Astrocyte of the cerebellum (primary cell): ENCODE measurements at places on chromosomes 3 and 15.
A peak's percentile ranks its signal among the peaks of the same experiment; 100 is the strongest.

DNA sequence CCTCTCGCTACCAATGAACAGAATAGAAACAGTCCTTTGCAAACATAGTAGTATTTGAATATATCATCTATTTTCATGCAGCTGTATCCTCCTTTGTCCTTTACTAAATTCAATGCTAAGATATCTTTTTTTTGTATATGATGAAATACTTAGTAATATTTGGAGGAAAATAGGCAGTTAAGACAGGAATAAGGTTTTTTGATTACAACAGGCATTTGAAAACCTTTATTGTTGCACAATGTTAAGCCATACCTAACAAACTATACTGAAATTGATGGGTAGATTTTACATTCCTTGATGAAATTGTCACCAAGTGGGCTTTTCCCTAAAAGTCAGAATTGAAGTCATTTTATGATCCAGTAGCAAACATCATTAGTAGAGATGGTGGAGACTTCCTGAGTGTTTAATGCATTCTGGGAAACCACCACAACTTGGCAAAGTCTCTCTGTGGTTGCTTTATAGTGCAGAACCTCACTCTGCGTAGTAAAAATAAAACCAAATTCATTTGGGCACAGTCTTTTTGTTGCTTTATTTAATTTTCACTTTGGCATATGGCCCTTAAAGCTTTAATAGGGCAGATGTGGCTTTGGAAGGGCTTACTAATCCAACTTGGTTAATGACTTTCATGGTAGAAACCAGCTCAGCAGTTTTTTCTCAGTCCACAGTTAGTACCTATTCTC lies 216.0 kb downstream of the DIPK2A start:
- peak; percentile 94 for DNase-seq

DNA sequence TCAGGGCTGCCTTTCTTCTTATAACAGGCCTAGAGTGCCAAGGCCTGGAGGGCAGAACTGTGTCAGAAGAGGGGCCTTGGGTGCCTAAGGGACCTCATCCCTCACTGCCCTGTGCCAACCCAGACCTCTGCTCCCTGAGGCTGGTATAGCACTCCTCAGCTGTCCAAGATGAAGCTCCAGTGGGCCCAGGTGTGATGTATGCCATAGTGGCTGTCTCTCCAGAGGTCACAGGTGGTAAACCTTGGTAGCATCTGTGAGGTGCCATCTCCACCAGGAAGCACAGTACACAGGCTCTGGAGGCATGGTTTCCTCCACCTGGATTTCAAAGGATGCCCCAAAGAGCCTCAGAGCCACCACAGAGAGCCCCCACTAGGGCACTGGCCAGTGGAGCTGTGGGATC lies 12.3 kb upstream of the KLHL40 start:
- no peak for DNase-seq

GRCh38 chr3:16337856-16338540 lies 73.0 kb downstream of the OXNAD1 start:
- DNase-seq: no peak

- no peak for DNase-seq
Measured at GRCh38 chr3:56864918-56865524, 63.3 kb upstream of the ARHGEF3 start.

- DNase-seq: no peak
Measured at GRCh38 chr3:71562938-71563337, 20.6 kb downstream of the FOXP1 start.

DNA sequence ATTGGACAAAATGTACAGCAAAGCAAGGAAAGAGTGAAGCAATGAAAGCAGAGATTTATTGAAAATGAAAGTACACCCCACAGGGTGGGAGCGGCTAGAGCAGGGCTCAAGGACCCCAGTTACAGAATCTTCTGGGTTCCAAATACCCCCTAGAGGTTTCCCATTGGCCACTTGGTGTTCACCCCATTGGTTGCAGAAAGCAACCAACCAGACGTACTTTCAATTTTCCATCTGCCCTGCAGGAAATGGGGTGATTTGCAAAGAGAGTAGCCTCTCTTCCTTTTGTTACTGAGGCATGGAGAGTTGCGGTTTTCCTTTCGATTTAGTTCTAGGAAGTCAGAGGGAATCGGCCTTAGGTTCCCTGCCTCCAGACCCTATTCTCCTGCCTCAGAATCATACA lies 2.4 kb downstream of the PML start:
- no peak for DNase-seq

GRCh38 chr15:51768018-51768417 lies 16.6 kb downstream of the TMOD2 start:
- no peak for DNase-seq

GRCh38 chr3:46299608-46300460 lies 54.1 kb upstream of the CCR2 start:
- no peak for DNase-seq

DNA sequence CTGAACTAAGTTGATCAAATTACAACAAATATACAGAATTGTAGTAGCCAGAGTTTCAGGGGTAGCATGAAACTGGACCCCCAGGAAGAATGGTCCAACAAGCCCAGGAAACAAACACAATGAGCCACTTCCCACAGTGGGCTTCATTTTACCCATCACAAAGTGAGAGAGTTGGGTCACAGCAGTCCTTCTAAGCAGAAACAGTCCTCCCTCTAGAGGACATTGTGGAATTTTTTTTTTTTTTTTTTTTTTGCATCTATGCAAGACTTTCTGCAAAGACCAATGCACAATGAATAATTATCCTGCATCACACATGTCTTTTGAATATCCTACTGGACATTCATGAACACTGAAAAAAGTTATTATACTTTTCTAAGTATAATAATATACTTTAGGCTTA lies 73.8 kb upstream of the ATP13A5 start:
- DNase-seq: no peak

GRCh38 chr3:29914861-29915524 lies 634.1 kb downstream of the RBMS3 start:
- peak; percentile 32 for DNase-seq

- DNase-seq: no peak
Measured at GRCh38 chr3:140148824-140149390, 213.9 kb downstream of the CLSTN2 start.

GRCh38 chr3:9397332-9397905 lies at the start of gene SETD5:
SETD5 (plus strand) TSS chr3:9397615; CDS start chr3:9428939, 31,324 bp downstream.
- peak; percentile 89 for DNase-seq

- DNase-seq: peak; percentile 9
Measured at GRCh38 chr3:148466143-148466542, 231.6 kb upstream of the AGTR1 start.

DNA sequence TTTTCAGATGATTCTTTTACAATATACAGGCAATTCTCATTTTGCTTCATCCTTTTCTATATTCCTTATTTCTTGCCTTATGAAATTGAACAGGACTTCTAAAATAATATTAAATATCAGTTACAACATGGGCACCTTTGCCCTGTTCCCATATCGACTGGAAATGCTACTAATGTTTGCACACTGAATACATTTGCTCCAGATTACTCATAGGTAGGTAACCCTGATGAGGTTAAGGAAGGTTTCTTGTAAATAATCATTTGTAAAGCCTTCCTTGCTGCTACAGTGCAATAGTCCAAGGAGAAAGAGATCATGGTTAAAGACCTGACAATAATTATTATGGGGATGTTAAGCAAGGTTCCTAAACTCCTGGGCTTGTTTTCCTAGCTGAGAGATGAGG lies 175.5 kb downstream of the ADAMTS17 start:
- no peak for DNase-seq

DNA sequence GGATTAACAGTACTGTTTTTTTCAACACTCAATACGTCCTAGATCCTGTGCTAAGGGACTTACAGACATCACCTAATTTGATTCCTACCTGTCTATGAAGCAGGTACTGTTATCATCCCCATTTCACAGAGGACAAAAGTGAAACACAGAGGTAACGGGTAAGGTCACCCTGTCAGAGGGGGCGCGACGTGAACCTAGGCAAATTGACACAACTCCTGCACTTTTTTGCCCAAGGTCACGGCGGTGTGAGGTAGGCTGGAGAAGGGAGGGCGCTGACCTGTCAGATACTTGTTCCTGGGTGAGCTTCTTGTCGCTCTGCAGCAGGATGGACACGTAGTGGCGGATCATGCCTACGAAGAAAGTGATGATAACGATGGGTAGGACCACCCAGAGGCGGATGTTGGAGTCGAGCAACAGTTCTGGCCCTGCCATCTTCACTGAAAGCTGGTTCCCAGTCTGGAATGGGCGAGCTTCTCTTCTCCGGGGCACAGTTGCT lies 363 bp downstream of the EMC3 start:
- DNase-seq: no peak

GRCh38 chr3:12301513-12301912 lies 12.6 kb downstream of the PPARG start:
- DNase-seq: no peak

DNA sequence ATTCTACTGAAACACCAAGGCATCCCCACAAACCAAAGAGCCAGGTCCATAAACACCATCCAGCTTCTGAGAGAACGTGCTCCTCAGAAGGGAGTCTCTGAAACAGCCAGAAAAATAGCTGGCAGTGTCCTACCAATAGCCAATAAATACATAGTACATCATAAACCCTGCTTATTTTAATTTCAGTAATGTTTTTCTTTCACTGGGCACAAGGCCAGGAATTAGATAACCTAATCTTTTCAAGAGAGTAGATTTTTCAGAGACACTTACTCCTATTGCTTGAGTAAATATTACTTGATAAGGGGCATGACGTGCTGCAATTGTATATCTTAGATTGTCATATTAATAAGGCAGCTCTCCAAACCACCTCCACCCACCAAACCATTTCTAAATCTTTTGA lies 22.7 kb downstream of the GADL1 start:
- no peak for DNase-seq

GRCh38 chr15:80780416-80781221 lies 1.4 kb downstream of the CEMIP start:
- no peak for DNase-seq

DNA sequence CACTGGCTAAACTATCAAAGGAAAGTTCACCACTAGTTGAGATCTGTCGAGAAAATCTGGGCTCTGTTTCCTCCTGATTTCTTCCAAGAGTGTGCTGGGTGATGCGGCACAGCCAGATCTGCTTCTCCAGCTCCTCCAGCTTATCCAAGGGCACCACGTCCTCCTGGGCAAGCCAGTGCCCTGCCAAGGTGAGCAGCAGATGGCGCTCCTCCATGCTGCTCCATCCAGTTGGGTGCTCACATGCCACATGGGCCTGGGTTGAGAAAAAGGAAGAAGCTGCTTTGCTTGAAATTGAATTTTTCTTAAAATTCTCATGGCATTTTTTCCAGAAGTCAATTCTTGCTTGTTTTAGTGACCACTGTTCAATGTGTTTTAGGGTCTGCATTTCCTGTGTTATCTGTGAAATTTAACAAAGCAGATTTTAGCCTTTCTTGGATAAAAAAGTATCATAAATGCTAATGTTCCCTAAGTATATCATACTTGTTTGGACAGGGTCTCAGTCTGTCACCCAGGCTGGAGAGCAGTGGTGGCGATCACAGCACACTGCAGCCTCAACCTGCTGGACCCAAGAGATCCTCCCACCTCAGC lies 47.3 kb downstream of the EIF3J start:
- DNase-seq: no peak

- DNase-seq: no peak
Measured at GRCh38 chr15:100311833-100312476, 29.8 kb downstream of the ADAMTS17 start.

GRCh38 chr15:78327466-78327865 lies 12.7 kb upstream of the CRABP1 start:
- no peak for DNase-seq

DNA sequence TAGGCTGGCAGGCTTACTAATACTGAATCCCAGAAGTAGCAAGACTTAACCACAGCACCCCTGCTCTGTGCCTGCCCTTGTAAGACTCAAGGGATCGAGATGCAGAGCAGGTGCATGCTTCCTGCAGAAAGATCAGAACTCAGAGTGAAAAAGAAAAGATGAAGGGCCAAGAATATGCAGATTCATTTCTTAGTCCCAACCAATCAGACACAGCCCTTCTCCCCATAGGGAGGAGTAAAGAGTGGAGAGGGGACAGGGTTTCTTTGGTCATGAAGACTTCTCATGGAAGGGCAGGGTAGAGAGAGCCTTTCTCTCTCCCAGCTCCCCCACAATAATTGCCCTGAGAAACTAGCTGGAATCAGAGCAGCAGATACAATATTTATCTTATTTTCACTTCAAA lies 105.6 kb upstream of the MB21D2 start:
- DNase-seq: no peak

DNA sequence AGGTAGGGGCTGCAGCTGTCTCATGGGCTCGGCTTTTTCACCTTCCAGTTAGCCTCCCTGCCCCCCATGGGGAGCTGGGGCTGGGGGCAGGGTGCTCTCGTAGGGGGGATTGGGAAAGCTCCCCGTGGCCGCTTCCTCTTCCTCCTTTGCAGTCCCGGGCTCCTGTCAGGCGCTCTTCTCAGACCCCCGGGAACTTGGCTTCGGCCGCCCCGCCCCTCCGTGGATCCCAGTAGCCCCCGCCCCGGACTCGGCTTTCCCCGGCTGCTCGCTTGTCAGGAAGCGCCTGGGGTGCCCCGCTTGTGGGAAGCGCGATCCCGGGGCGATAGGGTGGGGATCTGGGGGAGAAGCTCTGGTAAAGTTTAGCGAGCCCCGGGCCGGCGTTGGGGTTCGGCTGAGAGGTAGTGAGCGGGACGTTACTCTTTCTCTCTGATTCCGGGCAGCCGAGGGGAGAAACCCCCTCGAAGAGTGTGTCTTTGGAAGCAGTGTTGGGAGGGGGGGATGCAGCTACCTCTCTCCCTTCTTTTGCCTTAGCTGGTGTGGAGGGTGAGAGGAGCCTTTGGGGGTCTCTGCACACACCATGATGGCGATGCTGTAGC lies 611 bp downstream of the PIAS1 start:
- no peak for DNase-seq

DNA sequence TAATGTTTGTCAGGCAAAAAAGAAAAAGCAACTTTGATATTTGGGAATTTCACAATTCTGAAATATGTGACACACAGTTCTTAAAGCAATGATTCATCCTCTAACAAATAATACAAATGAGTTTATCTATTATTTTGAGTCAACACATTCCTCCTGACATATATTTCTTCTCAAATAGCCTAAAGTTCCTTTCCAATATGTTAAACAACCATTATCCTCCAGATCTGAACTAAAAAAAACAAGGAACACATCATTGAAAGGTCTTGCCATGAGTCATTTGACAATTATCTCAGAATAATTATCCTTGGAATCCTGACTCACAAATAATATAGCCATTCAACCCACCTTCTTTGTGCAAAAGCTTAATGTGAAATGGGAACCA lies 208.7 kb upstream of the CDIN1 start:
- DNase-seq: peak; percentile 47

DNA sequence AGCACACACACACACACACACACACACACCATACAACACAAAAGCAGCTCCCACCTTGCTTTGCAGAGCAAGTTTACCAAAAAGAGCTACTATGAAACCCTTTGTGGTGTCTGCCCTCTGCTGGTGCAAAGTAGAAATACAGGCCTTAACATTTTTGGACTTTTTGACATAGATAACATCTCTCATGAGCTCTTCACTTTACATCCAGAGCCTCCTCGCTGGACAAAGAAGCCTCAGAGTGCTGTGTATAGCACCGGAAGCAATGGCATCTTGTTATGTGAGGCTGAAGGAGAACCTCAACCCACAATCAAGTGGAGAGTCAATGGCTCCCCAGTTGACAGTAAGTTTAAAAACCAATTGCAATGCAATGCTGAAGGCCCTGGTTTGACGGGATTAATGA lies 157.9 kb downstream of the CHL1 start:
- DNase-seq: peak; percentile 28

- no peak for DNase-seq
Measured at GRCh38 chr15:64997745-64998375, 8.1 kb upstream of the SPG21 start.

- no peak for DNase-seq
Measured at GRCh38 chr3:133570937-133571320, 2.6 kb upstream of the CDV3 start.

- no peak for DNase-seq
Measured at GRCh38 chr15:93068581-93069199, 20.3 kb downstream of the RGMA start.

GRCh38 chr15:34804776-34805175 lies 9.4 kb upstream of the ACTC1 start:
- DNase-seq: no peak
